ENCODE measurements at places on chromosomes 3 and 15.

GRCh38 chr3:131038326-131038725 is 11.6 kb downstream of the NEK11 start:
- DNase-seq = no peak

- DNase-seq = no peak
These were observed 144.7 kb upstream of the ARRDC4 start for GRCh38 chr15:97815835-97816234.

DNA sequence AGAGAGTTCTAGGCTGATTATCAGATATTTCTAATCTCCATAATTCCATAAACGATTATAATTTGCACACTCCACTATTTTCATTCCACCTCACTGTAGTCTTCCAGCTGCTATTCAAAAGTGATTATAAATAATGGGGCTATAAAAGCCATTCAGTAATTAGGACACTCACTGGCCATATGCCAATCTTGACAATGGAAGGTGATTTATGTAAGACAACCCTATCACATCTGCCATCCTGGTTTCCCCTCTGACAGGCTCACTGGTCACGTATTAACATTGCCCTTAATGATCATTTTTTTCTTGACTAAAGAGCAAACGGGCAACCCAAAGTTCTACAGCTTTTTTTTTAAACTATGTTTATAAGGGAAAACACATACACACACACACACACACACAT is 402.4 kb downstream of the MAGI1 start:
- no peak for DNase-seq

DNA sequence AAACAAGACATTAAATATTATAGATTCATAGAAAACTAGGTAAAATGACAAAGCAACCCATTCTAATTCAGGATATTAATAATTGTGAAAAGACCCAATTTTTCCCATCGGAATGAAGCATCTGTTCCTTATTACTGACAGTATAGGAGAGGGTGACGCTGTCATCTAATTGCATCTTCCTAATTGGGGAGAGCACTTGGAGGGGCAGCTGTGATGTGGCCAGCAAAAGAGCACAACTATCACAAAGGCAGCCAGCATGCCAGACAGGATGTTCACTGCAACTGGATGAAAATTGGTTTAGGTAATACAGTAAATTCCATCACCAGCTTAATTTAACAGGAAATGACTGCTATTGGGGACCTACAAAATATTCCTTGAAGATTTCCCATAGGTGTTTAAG is 21.9 kb upstream of the MINAR1 start:
- DNase-seq = no peak

GRCh38 chr15:69980341-69981059 is 117.2 kb downstream of the TLE3 start:
- DNase-seq = no peak

DNA sequence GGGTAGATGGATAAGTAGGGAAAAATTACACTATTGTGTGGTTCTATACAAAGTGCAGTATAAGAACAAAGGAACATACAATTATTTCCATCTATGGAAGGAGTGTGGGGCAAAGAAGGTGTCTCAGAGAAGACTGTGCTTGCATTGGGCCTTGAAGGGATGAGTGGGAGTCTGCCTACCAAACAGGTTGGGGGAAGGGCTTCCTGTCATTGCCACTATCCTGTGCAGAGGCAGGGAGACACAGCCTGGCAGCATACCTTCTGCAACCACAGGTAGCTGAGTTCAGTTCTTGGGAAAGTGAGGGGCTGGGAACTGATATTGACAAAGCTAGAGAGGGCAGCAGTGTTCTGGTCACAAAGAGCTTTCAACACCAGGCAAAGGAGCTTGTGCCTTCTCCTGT is 3.4 kb downstream of the TIMP4 start:
- DNase-seq = no peak

Measured in activated CD8-positive, alpha-beta memory T cell treated with anti-CD3 and anti-CD28 coated beads for 1 hour (primary cell).